ENCODE measurements at places on chromosomes 7 and 10.

- peak; percentile 45 for DNase-seq
These were observed 98.9 kb downstream of the LHPP start for GRCh38 chr10:124560377-124561105.

- no peak for DNase-seq
These were observed 5.8 kb upstream of the IL2RA start for GRCh38 chr10:6068006-6068405.

- no peak for DNase-seq
These were observed 25.5 kb downstream of the PHF14 start for GRCh38 chr7:10998996-10999757.

- no peak for DNase-seq
These were observed 76.2 kb upstream of the PPP2R2D start for GRCh38 chr10:131824371-131825149.

DNA sequence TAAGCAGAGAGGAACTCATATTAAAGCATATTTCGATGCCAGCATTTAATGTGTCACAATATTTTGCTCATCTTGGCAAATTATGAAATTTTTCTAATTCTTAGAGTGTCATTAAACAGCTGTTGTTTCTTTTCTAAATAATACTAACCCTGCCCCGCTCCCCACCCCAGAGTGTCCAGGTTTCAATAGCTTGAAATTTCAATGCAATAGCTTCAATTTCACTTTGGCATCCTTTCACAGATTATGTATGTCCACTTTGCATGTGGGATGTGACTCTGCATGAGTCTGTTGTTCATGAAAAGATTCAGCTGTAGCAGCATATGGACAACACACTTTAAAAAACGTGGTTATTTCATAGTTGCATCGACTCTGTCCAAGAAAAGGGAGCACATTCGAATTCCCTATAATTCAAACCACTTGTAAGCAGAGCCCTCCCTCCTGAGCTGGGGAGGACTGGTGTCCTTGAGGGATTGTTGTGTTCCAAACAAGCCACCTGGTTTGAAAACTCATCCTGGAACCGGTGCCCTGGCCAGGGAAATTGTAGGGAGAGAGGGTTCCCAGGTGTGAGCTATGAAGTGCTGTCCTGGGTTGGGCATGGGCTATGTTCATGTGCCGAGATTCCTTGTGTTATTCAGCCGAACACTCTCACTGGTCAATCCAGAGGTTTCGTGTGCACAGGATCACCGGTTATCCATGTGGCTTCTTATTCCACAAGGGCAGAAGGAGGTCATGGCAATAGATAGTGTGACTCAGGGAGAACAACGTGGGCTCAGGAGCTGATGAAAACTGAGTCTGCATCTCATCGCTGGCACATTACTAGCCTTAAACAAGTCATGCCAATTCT is 64.6 kb upstream of the CREB5 start:
- DNase-seq = peak; percentile 73

GRCh38 chr7:129828989-129829736 is 123.6 kb downstream of the UBE2H start:
- DNase-seq = no peak

DNA sequence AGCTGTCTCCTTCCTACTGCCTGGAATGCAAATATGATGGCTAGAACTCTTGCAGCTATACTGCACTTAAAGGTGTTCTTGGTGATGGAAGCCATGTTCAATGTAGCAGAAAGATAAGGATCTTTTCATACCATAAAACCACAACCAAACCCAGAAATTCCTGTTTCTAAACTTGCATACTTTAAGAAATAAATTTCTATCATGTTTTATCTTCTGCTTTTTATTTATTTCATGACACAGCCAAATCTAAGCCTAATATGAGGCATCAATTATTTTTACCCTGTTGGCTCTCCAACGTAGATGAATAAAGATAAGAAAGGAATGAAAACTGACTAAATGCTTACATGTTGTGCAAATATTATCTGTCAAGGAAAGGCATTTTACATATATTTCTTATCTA is 224.1 kb downstream of the DOCK4 start:
- DNase-seq = no peak

DNA sequence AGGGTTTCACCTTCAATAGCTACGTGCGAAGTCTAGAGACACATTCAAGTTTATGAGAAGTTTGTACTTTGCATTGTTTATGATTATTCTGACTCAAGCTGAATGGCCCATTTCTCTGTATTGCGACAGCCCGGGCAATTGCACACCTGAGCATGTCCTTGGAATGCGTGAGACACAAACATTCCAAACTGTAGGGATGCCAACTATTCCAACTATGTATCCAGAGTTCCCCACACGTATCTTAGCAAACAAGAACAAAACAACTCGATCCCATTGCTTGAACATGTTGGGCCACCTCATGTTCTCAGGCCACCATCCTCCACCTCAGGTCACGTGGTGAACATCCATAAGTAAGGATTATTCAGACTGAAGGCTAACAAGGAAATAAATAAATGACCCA is 51.4 kb upstream of the EGFR start:
- no peak for DNase-seq
